Activated T-cell treated with anti-CD3 and anti-CD28 coated beads, Interleukin-2, amount 50 U/mL, for 4 hours (primary cell): ENCODE measurements at places on chromosomes 6 and 20.

DNA sequence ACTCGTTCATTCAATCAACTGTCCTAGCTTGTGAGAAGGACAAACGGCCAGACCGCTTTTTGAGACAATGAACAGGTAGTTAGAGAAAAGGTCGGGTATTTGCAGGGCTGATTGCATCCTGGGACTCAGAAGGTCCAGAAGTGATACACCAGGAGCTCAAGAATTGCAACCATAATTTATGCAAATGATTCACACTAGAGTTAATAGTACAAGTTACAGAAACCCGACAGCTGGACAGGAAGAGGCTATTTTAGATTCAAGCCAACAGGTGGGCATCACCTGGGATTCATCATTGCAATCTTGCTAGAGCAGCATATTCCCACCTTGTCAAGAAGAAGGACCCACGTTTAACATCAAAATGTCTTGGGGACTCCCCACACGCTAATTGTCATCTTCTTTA, 83.5 kb downstream of the TNFAIP3 start:
- DNase-seq = no peak

- DNase-seq = no peak
Measured at GRCh38 chr20:24979036-24979960, 13.3 kb downstream of the APMAP start.

DNA sequence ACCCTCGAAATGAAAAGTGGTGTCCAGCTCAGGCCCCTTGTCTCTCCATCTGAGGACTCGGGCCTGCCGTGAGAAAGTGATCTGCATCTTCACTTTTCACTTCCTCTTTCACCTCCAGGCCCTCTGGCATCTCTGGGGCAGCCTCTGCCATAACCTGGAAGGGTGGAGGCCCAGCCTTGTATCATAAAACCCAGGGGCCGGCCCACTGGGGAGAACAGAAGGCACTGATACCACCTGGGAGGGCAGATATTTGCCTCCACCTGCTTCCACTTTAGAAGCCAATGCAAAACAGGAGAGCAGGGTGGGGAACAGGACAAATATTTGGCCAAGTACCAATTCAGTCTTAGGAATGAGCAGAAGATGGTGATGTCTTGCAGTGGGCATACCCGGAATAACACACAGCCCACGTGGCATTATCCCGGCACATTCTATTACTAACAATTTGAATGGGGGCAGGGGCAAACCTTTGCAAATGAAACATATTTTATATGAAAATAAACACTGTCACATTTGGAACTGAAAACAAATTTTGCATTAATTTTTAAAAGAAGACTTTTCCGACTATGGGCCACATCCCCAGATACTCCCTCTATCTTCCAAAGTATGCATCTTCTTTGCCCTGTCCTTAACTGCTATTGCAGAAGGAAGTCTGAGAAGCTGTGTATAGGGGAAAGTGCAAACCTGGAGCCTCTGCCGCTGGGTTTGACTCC, 69.2 kb upstream of the TBC1D7 start:
- DNase-seq = no peak

DNA sequence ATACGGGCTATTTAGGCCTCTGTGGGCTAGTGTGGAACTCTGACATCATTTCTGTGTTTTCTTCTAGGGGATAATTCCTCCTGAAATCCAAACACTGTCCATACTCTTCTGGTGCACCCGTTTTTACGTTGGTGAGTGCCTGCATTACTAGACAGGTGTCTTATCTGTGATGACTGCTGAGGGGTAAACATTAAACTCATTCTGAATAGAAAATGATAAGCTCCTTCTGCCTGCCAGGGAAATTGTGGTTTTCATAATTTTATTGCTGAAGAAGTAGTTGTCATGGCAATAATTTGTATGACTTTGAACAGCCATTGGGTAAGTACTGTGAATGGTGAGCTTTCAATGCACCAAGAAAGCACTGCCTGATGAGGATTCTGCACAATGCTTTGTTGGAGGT, 705.6 kb downstream of the UTRN start:
- no peak for DNase-seq

DNA sequence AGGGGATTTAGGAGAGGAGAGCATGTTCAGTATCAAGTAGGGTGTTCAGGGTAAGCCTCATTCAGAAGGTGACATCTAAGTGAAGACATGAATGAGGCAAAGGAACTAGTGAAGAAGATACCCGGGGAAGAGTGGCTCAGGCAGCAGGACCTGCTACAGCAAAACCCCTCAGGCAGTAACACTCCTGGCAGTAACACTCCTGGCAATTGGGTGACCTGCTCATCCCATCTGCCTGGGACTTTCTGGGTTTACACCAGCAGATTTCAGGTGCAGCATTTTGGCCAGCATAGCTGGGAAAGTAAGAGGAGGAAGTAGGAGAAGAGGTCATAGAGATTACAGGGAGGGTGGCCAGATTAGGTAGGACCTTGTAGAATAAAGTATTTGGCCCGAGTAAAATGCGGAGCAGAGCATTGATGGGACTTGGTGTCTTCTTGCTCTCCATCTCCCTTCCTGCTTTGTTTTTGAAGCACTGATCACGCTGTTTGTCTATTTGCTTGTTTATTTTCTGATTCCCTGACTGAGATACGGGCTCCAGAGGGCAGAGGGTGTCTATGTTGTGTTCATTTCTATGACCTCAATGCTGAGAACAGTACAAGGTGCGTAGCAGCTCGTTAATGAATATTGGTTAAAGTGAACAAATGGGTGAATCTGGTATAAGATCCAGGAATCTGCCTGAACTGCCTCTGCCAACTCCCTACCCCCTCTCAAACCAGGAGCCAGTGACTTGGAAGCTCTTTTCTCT, 88.3 kb downstream of the IYD start:
- no peak for DNase-seq

GRCh38 chr6:155155787-155156447, 107.9 kb upstream of the CLDN20 start:
- no peak for DNase-seq

- no peak for DNase-seq
Measured at GRCh38 chr6:137290601-137291261, 71.5 kb upstream of the IFNGR1 start.

DNA sequence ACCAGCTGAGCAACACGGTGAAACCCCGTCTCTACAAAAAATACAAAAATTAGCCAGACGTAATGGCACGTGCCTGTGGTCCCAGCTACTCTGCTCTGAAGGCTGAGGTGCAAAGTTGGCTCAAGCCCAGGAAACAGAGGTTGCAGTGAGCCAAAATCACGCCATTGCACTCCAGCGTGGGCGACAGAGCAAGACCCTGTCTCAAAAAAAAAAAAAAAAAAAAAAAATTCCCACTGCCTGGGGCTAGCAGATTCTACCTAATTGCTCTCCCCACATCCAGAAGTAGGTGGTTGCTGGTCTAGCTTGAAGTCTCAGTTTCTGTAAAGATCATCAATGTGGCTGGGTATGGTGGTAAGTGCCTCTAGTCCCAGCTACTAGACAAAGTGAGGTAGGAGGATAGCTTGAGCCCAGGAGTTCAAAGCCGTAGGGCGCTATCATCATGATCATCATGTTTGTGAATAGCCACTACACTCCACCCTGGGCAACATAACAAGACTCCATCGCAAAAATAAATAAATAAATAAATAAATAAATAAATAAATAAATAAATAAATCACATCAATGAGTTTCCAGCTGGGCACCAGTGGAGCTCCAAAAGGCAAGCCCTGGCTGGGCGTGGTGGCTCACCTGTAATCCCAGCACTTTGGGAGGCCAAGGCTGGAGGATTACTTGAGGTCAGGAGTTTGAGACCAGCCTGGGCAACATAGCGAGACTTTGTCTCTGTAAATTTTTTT, 6.3 kb upstream of the AP5S1 start:
- DNase-seq = no peak
